NCI-H345 (cell line): ENCODE measurements at places on chromosomes 7 and 10.

GRCh38 chr10:21261842-21262294 lies 263.6 kb downstream of the SKIDA1 start:
- no peak for DNase-seq

GRCh38 chr10:127254276-127254675 lies 57.9 kb upstream of the INSYN2A start:
- no peak for DNase-seq

DNA sequence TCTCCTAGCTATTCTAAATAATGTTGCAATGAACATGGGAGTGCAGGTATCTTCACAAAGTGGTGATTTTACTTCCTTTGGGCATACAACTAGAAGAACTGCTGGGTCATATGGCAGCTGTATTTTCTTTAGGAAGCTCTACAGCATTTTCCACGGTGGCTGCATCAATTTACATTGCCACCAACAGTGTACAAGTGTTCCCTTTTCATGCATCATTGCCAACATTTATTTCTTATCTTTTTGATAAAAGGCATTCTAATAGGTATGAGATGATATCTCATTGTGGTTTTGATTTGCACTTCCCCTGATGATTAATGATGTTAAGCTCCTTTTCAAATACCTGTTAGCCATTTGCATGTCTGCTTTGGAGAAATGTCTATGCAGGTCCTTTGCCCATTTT lies 52.6 kb downstream of the NT5C2 start:
- peak; percentile 4 for DNase-seq

GRCh38 chr7:143205560-143206293 lies 16.1 kb upstream of the TAS2R40 start:
- no peak for DNase-seq

DNA sequence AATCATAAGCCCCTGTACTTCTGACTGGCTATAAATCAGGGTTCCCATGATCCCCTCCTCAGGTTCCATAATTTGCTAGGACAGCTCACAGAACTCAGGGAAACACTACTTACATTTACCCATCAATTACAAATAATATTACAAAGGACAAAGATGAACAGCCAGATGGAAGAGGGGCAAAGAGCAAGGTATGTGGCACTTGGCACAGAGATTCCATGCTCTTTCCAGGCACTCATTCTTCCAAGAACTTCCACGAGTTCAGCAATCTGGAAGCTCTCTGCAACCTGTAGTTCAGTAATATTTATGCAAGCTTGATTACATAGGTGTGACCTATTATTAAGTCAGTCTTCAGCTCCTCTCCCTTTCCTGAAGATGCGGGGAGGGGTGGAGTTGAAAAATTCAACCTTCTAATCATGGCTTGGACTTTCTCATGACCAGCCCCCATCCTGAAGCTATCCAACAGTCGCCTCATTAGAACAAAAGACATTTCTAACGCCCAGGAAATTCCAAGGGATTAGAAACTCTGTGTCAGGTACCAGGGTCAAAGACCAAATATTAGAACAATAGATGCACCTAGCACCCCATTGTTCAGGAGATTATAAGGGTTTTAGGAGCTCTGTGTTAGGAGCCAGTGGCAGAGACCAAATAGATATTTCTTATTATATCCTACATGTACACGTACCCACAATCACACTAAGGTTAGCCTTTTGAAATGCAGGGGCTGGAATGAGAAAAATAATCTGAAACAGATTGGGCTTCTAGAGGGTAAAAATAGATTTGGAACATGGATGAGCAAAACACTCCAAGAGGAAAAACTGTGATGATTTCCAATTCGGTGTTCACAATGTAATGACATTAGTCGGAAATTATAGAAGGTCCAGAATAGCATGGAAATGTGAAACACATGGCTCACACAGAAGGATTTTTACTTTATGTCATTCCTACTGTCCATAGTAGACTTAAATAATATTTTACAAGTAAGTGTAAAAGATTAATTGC lies 7.0 kb downstream of the ANKMY2 start:
- DNase-seq, result no peak

GRCh38 chr7:120725376-120726039 lies 132.4 kb downstream of the TSPAN12 start:
- DNase-seq, result peak; percentile 60

DNA sequence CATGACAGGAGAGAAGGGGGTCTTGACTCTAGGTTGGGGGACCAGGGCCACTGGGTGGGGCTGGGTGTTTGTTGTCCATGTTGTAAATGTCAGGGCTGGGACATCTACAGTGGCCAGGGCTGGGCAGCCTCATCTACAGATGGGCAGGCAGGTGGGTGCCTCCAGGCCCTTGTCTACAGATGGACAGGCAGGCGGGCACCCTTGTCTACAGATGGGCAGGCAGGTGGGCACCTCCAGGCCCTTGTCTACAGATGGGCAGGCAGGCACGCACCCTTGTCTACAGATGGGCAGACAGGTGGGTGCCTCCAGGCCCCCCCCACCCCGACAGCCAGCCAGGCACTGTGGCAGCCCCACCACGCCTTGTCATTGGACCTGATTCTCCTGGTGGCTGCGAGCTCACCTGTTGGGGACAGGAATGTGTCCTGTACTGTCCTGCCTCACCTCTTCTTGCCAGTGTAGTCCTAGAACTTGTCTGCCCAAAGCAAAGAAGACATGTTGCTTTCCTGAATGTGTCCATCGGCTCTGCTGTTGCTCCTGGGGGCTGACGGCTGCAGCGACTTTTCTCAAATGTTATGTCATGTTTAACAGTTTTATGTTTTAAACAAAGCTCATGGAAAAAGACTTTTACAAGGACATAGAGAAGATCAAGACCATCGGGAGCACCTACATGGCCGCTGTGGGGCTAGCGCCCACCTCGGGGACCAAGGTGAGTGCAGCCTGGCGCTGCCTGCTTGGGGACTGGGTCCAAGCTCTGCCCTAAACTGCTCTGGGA lies 129.9 kb downstream of the ADCY1 start:
- no peak for DNase-seq

- no peak for DNase-seq
Observed at GRCh38 chr7:143909863-143910262, 7.9 kb upstream of the TCAF1 start.

GRCh38 chr10:77975086-77975666 lies 48.6 kb upstream of the DLG5 start:
- DNase-seq, result no peak

GRCh38 chr7:28533731-28534531 lies 121.6 kb downstream of the CREB5 start:
- no peak for DNase-seq

GRCh38 chr10:103669243-103669929 lies 175.9 kb downstream of the NEURL1 start:
- DNase-seq, result no peak
